Left ventricle myocardium superior (tissue), 1 donor: ENCODE measurements at places on chromosomes 5 and 9. TPM values are rescaled to one million over a fixed set of nuclear protein-coding genes. Genes with fewer than 3 reads are reported as not detected.

Gene NMUR2
- total RNA-seq, result 0.20 TPM

DNA sequence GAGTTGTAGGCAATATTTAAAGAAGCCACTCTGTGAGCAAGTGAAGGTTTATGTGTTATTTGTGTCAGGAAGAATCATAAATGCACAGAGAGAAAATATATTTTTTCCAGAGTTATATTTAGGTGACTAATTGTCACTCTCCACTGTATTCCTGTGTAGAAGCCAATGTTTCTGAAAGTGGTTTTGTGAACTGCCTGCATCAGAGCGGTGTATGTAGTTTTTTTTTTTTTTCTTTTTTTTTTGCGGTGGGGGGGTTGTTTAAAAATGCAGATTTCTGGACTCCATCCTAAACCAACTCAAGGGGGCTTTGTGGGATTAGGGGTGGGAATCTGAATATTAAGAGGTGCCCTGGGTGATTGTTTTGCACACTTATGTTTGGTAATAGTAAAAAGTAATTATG lies 103.4 kb downstream of the GDNF start:
- no peak for DNase-seq

- DNase-seq, result no peak
Measured at GRCh38 chr5:84605241-84605640, 220.6 kb upstream of the EDIL3 start.

DNA sequence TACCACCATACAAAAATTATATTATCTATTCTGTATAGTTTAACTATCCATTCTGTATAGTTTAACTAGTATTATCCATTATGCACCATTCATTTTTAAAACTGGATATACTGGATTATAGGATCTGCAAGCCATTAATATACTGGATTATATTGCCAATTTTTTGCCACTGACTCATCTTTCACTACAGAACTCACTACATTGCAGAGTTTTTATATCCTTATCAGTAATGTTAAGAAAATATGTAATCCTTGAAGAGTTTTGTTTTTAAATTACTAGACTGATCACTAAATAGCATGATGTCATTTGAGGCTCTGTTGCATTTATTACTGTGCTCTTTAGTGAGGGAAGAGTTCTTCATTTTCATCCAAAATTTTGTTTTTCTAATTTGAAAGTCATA lies 109.8 kb upstream of the SNX2 start:
- no peak for DNase-seq

DNA sequence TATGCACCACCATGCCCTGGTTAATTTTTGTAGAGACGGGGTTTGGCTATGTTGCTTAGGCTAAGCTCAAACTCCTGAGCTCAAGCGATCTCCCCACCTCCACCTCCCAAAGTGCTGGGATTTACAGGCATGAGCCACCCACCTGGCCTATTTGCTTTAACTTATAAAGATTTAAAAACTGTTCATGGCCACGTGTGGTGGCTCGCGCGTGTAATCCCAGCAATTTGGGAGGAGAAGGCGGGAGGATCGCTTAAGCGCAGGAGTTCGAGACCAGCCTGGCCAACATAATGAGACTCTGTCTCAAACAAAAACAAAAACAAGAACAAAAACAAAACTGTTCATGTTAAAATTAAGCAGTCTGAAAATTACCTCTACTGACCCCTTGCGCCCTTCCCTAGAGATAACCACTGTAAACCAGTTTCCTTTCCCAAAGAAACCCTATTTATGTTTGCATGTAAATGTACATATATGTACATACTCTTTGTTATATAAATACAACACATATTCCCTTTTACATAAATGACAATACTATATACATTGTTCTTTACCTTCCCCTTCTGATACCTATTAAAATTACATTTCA lies 1.5 kb downstream of the AK6 start:
- no peak for DNase-seq

DNA sequence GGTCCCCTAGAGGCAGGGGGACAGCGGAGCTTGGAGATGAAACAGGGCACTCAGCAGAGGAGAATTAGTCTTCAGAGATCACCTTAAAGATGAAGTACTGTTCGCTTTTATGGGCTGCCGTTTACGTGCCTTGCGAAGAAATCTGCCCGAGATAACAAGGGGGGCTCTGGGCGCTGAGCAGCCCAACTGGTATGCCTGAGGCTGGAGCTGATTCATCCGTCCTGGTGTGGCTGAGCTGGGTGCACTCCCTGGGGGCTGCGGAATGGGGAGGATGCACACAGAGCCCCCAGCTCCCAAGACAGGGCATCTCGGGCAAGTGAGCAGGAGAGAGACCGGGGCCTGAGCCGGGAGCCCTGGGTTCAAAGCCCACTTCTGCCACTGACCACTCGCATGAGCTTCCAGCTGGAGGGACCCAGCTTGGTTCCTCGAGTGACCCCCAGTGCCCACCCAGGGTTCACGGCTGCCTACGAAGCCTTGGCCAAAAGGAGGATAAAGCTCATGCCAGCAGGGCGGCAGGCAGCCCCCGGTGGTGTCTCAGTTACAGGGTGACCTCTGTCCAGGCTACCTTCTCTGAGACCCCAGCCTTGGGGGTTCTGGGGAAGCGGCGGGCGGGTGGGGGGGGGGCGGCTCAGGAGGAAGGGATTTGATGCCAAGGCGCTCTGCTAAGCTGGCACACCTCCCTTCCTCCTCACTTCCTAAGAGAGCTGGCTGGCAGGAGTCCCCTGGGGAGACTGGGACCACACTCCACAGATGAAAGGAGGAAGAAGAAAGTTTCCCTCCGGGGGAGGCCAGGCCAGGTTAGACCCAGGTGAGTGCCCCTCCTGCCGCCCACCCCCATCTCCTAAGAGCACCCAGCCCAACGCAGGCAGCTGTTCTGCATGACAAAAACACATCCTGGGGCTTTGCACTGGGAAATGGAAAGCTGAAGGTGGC lies 5.7 kb downstream of the FIBCD1 start:
- no peak for DNase-seq

- DNase-seq, result peak; percentile 54
Measured at GRCh38 chr9:15509931-15510788, 610 bp downstream of the PSIP1 start.

- DNase-seq, result no peak
Measured at GRCh38 chr5:39604491-39604890, 179.7 kb upstream of the DAB2 start.

GRCh38 chr5:160628619-160628968 lies 206.9 kb downstream of the PTTG1 start:
- no peak for DNase-seq

DNA sequence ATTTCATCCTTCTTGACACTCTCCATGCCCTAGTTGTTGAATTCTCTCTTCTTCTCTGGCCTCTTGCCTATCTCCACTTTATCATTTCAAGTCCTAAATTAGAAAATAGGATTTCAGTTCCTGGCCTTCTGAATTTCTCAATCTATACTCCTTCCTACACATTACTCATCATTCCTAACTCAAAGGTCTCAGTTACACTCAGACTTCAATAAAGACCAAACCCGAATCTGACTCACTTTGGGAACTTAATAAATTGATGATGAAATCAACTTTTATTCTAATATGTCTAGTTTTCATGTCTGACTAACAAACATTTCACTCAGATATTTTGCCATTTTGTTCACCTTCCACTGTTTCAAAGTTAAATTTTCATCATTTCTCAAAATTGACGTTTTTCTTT lies 113.6 kb upstream of the TSLP start:
- no peak for DNase-seq

- DNase-seq, result no peak
Measured at GRCh38 chr5:170248172-170248930, 15.6 kb downstream of the C5orf58 start.

GRCh38 chr9:125361837-125362531 lies 100.4 kb downstream of the GAPVD1 start:
- DNase-seq, result no peak

DNA sequence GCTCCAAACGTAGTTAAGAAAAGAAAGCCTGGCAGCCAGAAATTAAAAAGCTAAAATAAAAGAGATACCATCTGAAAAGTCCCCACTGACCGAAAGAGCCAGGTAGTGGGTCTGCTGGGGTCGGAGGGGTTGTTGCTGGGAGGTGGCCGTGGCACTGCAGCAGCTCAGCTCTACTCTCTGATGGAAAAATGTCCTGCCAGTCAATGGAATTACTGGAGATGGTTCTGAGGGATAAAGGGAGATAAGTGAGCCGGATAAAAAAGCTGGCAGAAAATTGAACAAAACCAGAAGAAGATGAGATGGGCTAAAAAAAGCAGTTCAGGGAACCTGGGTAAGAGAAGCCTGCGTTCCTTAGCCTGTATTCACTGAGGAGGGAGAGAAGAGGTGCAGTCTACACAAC lies 202.8 kb downstream of the SREK1 start:
- no peak for DNase-seq

Gene PCDHA8
- total RNA-seq, result not detected

DNA sequence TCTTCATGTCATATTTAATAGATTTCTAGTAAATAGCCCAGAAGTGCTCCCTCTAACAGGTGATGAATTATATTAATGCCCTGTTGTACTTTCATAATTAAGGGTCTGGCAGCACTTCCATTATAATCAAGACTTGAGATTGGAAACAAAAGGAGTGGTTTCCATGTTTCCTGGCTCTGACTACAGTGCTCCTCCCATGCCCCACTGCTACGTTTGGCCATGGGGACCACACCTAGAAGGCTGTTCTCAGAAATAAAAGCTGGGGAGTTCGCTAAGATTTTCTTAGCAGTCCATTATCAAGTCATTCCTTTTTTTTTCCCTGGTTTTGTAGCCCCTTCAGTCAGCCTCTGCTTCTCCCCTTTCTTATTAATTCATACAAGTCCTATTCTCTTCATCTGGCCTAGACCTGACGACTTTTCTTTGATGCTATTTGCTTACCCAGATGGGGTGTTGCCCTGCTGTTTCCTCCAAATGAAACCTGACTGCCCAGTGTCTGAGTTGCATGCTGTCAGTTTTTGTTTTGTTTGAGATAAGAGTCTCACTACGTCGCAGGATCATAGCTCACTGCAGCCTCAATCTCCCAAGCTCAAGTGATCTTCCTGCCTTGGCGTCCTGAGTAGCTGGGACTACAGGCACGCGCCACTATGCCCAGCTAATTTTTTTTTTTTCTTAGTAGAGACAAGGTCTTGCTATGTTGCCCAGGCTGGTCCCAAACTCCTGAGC lies 312.1 kb upstream of the EFNA5 start:
- no peak for DNase-seq

Gene FIBCD1
- total RNA-seq, result 0.40 TPM

Gene CARTPT
- not detected for total RNA-seq

GRCh38 chr9:12775679-12776512 lies 1.1 kb downstream of the LURAP1L start:
- DNase-seq, result peak; percentile 54

Gene HMMR
- 0.72 TPM for total RNA-seq

DNA sequence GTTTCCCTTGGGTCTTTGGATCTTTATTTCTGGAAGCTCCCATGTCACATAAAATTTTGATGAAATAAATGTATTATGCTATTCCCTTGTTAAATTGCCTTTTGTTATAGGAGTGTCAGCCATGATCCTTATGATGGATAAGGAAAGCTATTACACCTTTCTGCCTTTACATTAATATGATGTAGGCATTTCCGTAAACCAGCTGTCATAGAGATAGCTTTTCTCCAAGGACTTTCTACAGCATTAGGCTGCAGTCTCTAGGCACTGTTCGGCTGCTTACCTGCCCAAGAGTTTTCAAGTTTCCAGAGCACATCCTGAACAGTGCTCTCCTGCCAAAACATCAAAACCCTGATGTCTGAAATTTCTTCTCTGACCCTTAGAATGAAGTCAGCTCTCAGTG lies 87.4 kb downstream of the HAPLN1 start:
- DNase-seq, result no peak

GRCh38 chr9:89225991-89226471 lies 47.4 kb upstream of the SHC3 start:
- peak; percentile 34 for DNase-seq

Gene RANBP17
- 3.9 TPM for total RNA-seq

GRCh38 chr9:109255394-109255793 lies 65.5 kb downstream of the EPB41L4B start:
- no peak for DNase-seq

GRCh38 chr9:69657269-69657668 lies 14.9 kb downstream of the APBA1 start:
- no peak for DNase-seq

- no peak for DNase-seq
Measured at GRCh38 chr5:2167671-2168070, 284.9 kb upstream of the IRX4 start.

DNA sequence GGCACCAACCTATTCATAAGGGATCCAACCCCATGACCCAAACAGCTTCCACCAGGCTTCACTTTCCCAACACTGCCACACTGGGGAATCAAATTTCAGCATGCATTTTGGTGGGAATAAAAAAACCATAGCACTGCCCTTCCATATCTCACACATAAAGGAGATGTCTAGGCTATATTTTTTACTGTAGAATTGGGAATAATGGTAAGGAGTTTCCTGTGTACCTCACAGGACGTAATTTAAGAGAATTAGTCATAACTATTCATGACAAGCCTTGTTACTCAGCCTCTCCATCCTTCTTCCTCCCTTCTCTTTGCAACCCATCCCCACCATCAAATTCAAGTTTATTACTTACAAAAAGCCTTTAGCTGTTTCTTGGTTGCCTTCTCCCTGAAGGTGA lies 352.1 kb downstream of the MLLT3 start:
- DNase-seq, result no peak

DNA sequence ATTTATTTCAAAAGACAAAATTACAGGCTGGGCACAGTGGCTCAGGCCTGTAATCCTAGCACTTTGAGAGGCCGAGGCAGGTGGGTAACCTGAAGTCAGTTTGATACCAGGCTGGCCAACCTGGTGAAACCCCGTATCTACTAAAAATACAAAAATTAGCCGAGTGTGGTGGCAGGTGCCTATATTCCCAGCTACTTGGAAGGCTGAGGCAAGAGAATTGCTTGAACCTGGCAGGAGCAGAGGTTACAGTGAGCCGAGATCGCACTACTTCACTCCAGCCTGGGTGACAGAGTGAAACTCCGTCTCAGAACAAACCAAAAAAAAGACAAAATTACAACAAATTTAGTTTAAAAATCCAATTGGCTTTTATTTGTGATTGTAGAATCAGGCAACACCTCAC lies 14.3 kb upstream of the SLC30A5 start:
- DNase-seq, result no peak

- no peak for DNase-seq
Measured at GRCh38 chr9:73011956-73012355, 59.1 kb upstream of the ALDH1A1 start.

- no peak for DNase-seq
Measured at GRCh38 chr9:91986248-91986647, 36.2 kb upstream of the ROR2 start.

GRCh38 chr9:123686131-123686828 lies 243.6 kb downstream of the DENND1A start:
- DNase-seq, result no peak

Gene DOLPP1
- total RNA-seq, result 5.2 TPM

DNA sequence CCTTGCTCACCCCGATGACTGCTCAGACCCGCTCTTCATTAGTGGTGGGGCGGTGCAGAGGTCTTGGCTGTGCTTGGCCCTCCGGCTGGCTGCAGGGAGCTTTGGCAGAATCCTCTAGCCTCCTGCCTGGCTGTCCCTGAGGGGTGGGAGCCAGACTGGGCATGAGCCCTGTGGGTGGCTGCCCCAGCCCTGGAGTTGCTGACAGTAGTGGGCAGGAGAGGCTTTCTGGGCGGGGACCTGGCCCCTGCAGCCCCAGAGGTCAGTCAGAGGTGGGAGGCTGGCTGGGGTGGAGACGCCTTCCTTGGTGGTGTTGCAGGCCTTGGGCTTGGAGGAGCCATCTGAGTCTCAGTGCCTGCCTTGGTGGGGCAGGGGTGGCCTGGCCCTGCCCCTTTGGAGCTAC lies 146.0 kb downstream of the RXRA start:
- no peak for DNase-seq
